ENCODE measurements at places on chromosomes 1 and 21. TPM values are rescaled to one million over a fixed set of nuclear protein-coding genes. Genes with fewer than 3 reads are reported as not detected.

The KRTAP20-4 gene
- not detected for total RNA-seq

The PDZK1IP1 gene
- total RNA-seq = not detected

The C1QTNF12 gene
- total RNA-seq = 2.9 TPM

The DNAJC6 gene
- 2.8 TPM for total RNA-seq

The CLDN17 gene
- total RNA-seq = not detected

The ERI3 gene
- 30.7 TPM for total RNA-seq

The GJA4 gene
- total RNA-seq = not detected

The INAVA gene
- not detected for total RNA-seq

The CRYBG2 gene
- 1.2 TPM for total RNA-seq

The ITLN1 gene
- not detected for total RNA-seq

The MDM4 gene
- 88.9 TPM for total RNA-seq

The ZYG11A gene
- total RNA-seq = 0.57 TPM

The LCE3D gene
- not detected for total RNA-seq

The KRTAP19-1 gene
- not detected for total RNA-seq

The C1QB gene
- total RNA-seq = not detected

The KCNQ4 gene
- total RNA-seq = 0.43 TPM

The TDRD10 gene
- not detected for total RNA-seq

The BMP8B gene
- 0.52 TPM for total RNA-seq

The UTS2 gene
- not detected for total RNA-seq

The ADCY10 gene
- 0.14 TPM for total RNA-seq

The IL10 gene
- total RNA-seq = 1.00 TPM

The TYW3 gene
- 25.0 TPM for total RNA-seq

The RPTN gene
- not detected for total RNA-seq

The SYNC gene
- not detected for total RNA-seq

The STUM gene
- total RNA-seq = not detected

The LHX8 gene
- not detected for total RNA-seq

The LCE2A gene
- not detected for total RNA-seq

The OR2T12 gene
- total RNA-seq = not detected

The RPRD2 gene
- 33.2 TPM for total RNA-seq

The LCK gene
- total RNA-seq = 422 TPM

The CFH gene
- total RNA-seq = 2.8 TPM

The KIRREL1 gene
- total RNA-seq = not detected

The MAP1LC3C gene
- total RNA-seq = not detected

The CYP4Z1 gene
- not detected for total RNA-seq

The AADACL4 gene
- total RNA-seq = not detected

The SUSD4 gene
- total RNA-seq = 1.7 TPM

The CR1 gene
- 0.14 TPM for total RNA-seq

The DTL gene
- 73.7 TPM for total RNA-seq

The SPRR1B gene
- not detected for total RNA-seq

The NEXN gene
- 1.9 TPM for total RNA-seq

The LTN1 gene
- total RNA-seq = 29.9 TPM

The CD1D gene
- not detected for total RNA-seq

The GSTM2 gene
- total RNA-seq = 42.2 TPM

The TRIM46 gene
- 17.3 TPM for total RNA-seq

The G0S2 gene
- 0.89 TPM for total RNA-seq

The KRTAP10-6 gene
- not detected for total RNA-seq

The FAM78B gene
- total RNA-seq = 0.64 TPM

The KIF14 gene
- 24.4 TPM for total RNA-seq

The KLHDC7A gene
- not detected for total RNA-seq

The DYNLT5 gene
- not detected for total RNA-seq

The TMEM79 gene
- 9.4 TPM for total RNA-seq

The OR2M5 gene
- not detected for total RNA-seq

The DPT gene
- not detected for total RNA-seq

The ADAM30 gene
- total RNA-seq = not detected

The AVPR1B gene
- not detected for total RNA-seq

The HSF2BP gene
- total RNA-seq = 0.30 TPM

The LAPTM5 gene
- 371 TPM for total RNA-seq

All from T-helper 2 cell treated with Interferon-gamma antibody and Interleukin-4, amounts not matched to agents 100 ng/mL and 5 ng/mL, for 36 hours (primary cell).